MV-4-11 (cell line): ENCODE measurements at places on chromosomes 7 and 10.

- peak; percentile 93 for DNase-seq
Measured at GRCh38 chr10:80158598-80159127, 26.1 kb downstream of the PLAC9 start.

DNA sequence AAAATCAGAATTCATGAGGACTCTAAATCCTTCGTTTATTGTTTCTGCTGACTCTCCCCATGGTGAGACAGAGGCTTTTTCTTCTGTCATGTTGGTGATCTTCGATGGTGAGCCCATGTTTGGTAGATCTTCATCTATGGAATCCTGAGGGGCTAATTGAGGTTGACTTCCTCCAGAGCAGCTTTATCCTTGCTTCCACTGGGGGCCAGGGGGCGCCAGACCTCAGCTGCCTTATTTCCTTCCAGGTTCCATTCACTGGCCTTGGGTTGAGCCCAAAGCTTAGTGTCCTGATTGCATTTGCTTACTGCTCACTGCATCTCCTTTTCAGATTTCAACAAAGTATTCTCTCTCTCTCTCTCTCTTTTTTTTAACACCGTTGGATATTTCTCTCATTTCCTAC, 80.7 kb downstream of the GCC1 start:
- no peak for DNase-seq

DNA sequence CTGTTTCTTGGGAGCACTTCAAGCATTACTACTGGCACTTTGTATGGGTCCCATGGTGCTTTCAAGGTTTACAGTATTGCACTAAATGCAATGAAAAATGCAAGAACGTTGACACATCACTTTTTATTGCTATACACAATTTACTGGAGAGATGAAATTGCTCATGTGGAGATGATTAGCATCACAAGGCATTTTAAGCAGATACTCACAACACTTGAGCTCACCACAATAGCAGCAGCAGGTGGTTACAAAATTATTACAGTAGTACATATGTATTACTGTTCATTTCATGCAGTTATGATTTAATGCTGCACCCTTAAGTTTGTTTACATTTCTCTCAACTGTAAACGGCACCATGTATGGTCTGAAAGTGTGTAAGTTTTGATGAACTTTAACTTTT, 537.7 kb downstream of the GRM8 start:
- no peak for DNase-seq

DNA sequence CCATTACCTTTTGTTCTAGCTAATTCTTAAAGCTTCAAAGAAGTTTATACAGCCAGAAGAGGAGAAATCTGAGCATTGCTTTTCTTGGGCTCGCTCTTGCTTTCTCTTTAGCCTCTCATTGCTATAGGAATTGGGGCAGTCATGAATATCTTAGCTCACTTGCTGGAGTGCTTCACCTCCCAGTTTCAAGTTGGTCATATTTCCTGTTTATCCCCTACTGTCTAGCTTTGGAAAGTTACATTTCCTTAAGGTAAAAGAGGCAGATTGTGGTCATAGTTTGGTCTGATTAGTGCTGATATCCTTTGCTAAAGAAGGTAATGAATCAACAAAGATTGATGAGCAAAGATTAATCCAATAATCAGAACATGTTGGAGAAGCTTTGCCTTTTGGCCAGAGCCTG, 77.7 kb upstream of the GLI3 start:
- no peak for DNase-seq

- DNase-seq, result no peak
Measured at GRCh38 chr7:232410-233248, 40.3 kb downstream of the FAM20C start.

DNA sequence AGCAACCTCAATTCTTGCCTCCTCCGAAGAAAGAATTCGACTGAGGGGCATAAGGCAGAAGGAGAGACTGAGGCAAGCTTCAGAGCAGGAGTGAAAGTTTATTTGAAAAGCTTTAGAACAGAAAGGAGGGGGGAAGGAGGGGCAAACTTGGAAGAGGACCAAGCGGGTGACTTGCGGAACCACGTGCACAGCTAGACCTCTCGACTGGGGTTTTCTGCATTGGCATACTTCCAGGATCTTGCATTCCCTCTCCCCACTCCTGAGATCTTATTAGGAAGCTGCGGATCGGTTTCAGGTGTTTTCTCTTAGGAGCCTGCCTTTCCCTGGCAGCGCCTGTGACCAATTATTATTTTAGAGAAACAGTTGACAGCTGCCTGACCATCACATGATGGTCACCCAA, 20.3 kb upstream of the CPXM2 start:
- no peak for DNase-seq

- no peak for DNase-seq
Measured at GRCh38 chr7:151809146-151809863, 67.6 kb downstream of the PRKAG2 start.

DNA sequence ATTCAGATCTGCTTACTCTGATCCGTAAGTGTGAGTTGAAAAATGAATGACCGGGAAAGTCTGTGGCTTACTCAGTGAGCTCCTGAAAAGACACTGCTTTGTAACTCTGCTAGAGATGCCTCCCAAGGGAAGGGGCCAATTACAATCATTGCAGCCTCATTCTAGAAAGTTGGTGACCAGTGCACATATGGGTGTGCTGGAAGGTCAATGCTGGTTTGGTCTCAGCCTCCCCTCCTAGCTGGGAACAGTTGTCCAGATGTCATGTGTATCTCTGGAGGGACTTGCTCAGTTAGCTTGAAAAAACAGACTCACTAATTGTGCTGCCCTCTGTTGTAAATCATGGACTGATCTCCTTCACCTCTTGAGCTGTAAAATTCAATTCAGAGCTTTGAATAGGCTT, 405.0 kb downstream of the ADRA2A start:
- DNase-seq, result no peak

- no peak for DNase-seq
Measured at GRCh38 chr10:32413513-32413912, 32.4 kb upstream of the CCDC7 start.

DNA sequence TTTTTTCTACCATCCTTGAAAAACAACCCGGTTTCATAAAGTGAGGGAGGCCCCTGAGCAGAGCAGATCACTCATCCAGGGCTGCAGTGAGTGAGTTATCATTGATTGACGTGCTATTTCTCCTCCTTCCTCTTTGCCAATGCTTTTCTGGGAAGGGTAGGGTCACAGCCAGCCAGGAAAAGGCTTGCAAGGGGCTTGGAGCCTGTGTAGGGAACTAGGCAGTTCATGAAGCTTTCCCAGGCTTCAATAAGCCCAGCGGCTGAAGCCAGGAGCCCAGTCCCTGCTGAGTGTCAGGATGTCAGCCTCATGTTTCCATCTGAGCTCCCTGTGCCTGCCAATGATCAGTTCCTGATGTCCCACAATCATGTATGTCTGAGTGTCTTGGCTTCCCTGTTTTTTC, 584.7 kb downstream of the GALNT17 start:
- DNase-seq, result no peak

DNA sequence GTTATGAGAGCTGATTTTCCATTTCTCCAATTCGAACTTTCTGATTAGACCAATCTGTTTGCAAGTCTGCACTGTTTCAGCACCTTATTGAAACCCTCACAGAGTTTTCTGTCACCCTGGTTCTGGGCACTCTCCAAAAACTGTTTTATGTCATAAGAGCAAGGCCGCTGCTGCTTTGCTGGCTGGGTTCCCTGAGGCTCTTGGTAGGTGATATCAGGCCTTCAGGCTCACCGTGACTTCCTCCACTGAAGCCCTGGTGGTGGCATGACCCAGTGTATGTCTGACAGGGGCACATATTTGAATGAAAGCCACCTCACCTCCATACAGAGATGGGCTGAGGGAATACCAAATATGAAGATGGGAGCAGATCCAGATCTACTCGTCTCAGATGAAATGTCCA, 8.3 kb downstream of the RABGEF1 start:
- peak; percentile 4 for DNase-seq

GRCh38 chr7:92612501-92612900, 22.3 kb upstream of the FAM133B start:
- no peak for DNase-seq

DNA sequence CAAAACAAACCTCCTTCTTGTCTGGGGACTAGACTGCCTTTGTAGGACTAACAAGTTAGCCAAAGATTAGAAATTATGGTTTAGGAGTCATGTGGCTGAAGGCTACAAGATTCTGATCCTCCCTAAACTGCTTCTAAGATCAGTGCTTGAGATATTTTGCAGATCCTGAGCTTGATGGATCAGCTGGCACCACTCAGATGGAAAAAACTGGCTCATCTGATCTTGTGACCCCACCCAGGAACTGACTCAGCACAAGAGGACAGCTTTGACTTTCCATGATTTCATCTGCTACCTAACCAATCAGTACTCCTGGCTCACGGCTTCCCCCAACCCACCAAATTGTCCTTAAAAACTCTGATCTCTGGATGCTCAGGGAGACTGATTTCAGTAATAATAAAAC, 271.5 kb upstream of the TAC1 start:
- no peak for DNase-seq

- no peak for DNase-seq
Measured at GRCh38 chr7:121505021-121505420, 108.9 kb upstream of the FAM3C start.

DNA sequence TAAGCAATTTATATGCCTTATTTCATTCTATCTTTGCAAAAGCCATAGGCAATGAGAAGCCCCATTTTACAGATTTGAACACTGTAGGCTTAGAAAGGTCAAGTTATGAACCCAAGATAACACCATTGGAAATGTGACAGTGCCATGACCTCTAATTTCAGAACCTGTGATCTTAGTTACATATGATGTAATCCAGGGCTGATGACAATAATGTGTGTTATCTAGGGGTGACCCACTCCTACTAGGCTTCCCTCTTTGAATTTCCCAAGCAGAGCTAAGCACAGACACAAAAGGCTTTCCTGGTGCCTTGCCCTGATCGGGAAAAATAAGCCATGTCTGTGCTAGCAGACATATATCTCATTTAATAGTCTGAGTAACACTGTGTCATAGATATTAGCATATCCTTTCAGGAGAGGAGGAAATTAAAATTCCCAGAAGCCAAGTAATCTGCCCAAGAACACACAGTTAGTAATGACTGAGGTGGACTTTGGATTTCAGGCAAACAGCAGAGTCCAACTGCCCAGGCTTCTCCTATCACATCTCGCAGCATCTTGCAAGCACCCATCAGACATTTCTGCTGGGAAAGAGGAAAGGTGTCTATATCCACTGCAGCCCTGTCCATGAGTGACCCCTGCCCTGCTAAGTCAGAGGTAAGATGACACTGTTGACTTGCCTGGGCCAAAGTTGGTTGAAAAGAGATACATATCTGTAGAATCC, 2.8 kb upstream of the TECTB start:
- no peak for DNase-seq

DNA sequence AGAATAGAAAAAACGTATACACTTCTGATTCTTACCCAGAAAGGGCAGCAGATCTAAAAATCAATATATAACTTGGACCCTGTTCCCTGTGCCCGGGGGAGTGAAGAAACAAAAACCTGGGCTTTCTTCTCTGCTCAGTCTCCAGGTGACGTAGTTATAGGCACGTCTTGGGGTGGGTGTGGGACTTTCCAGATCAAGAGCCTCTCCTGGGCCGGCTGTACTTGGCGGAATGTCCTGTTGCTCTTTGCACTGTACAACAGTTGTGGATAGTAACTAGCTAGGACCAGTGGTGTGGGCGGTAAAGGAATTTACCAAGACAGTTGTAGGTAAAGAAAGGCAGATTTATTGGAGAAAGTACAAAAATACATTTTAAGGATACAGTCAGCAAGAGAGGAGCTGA, 40.4 kb upstream of the STEAP4 start:
- no peak for DNase-seq

- DNase-seq, result no peak
Measured at GRCh38 chr7:25894002-25894901, 257.7 kb upstream of the NFE2L3 start.

- DNase-seq, result no peak
Measured at GRCh38 chr7:158539711-158540146, 47.9 kb downstream of the PTPRN2 start.

DNA sequence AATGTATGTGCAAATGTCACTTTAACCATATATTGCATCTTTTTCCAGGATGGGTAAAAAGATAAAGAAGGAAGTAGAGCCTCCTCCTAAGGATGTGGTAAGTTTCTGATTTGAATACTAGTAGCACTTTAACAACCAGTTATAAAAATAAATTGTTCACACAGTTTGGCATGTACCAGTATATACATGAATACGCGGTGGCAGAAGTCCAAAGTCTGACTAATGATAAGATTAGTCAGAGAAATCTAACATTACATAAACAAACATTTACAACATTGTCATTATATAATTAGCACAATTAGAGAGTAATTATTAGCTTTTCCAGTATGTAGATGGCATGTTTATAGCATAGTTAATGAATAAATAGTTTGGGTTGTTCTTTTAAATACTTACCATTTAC, 4.1 kb downstream of the ARMC3 start:
- DNase-seq, result no peak

DNA sequence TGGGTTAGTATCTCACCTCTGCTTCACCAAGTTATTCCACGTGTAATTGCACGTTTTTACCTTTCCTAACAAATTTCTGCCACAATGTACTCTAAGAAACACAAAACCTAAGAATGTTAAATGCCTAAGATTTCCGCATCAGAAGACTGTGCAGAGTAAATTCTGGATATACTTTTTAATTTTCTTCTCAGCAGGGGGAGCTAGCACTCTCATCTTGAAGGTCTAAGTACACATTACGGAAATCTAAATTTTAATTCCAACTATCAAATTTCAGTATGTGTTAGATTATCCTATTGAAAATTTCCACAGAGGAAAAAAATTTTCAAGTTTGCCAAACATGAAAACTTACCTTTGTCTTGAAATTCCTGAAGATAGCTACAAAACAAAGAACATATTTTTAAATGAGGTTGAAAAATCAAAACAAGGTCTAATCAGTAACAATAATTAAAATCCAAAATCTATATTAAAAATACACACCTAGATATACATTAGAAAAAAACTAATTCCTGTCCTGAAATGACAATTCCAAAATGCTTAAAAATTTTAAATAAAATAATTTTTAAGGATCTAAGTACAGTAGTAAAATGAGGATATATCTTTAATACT, 10.5 kb downstream of the SKAP2 start:
- DNase-seq, result peak; percentile 9

DNA sequence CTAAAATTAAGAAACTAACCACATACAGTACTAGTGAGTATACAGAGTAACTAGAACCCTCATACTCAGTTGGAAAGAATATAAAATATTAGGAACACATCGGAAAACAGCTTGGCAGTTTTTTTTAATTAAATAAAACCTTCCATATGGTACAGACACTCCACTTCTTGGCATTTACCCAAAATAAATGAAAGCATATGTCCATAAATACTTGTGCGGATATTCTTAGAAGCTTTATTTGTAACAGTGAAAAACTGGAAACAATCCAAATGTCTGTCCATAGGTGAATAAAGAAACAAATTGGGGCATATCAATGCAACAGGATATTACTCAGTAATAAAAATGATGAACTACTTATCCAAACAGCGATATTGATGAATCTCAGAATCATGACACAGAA, 410.0 kb downstream of the HTR7 start:
- DNase-seq, result no peak

- peak; percentile 7 for DNase-seq
Measured at GRCh38 chr7:115679976-115680375, 350.6 kb downstream of the TFEC start.

GRCh38 chr10:49598164-49598856, 11.8 kb upstream of the SLC18A3 start:
- no peak for DNase-seq

GRCh38 chr7:87480386-87480785, 4.9 kb upstream of the ABCB4 start:
- no peak for DNase-seq

GRCh38 chr10:28903736-28904135, 226.4 kb downstream of the BAMBI start:
- DNase-seq, result no peak

- no peak for DNase-seq
Measured at GRCh38 chr10:94785211-94785610, 22.7 kb downstream of the CYP2C19 start.

- no peak for DNase-seq
Measured at GRCh38 chr10:70858759-70859158, 29.6 kb downstream of the PCBD1 start.
